Spleen (tissue), 13 donors: ENCODE measurements at places on chromosomes 11 and 22. TPM values are rescaled to one million over a fixed set of nuclear protein-coding genes. Genes with fewer than 3 reads are reported as not detected.

GRCh38 chr22:43066844-43067385 lies 22.3 kb downstream of the TTLL1 start:
- H3K4me1 ChIP-seq = no peaks in the 10 kb centered on the region
- H3K36me3 ChIP-seq = peaks cover 50% of the 10 kb centered on the region

GRCh38 chr11:95715777-95716241 lies 73.8 kb downstream of the FAM76B start:
- peak overlapping the region; percentile 75 for H3K27ac ChIP-seq
- H3K4me1 ChIP-seq = peaks cover 3% of the 10 kb centered on the region
- H3K36me3 ChIP-seq = no peaks in the 10 kb centered on the region
- no peak for DNase-seq
- no peaks in the 10 kb centered on the region for H3K27me3 ChIP-seq

- no peak overlapping the region for H3K4me3 ChIP-seq
- peak overlapping the region; percentile 91 for H3K27ac ChIP-seq
- peaks cover 53% of the 10 kb centered on the region for H3K4me1 ChIP-seq
- peak; percentile 68 for DNase-seq
- H3K36me3 ChIP-seq = no peaks in the 10 kb centered on the region
Measured at GRCh38 chr11:33874433-33874832, 17.4 kb downstream of the LMO2 start.

- no peak overlapping the region for H3K4me3 ChIP-seq
- no peaks in the 10 kb centered on the region for H3K4me1 ChIP-seq
- no peaks in the 10 kb centered on the region for H3K36me3 ChIP-seq
- peaks cover 18% of the 10 kb centered on the region for H3K27me3 ChIP-seq
- H3K27ac ChIP-seq = no peak overlapping the region
Measured at GRCh38 chr22:16975155-16975885, 32.7 kb downstream of the GAB4 start.

DNA sequence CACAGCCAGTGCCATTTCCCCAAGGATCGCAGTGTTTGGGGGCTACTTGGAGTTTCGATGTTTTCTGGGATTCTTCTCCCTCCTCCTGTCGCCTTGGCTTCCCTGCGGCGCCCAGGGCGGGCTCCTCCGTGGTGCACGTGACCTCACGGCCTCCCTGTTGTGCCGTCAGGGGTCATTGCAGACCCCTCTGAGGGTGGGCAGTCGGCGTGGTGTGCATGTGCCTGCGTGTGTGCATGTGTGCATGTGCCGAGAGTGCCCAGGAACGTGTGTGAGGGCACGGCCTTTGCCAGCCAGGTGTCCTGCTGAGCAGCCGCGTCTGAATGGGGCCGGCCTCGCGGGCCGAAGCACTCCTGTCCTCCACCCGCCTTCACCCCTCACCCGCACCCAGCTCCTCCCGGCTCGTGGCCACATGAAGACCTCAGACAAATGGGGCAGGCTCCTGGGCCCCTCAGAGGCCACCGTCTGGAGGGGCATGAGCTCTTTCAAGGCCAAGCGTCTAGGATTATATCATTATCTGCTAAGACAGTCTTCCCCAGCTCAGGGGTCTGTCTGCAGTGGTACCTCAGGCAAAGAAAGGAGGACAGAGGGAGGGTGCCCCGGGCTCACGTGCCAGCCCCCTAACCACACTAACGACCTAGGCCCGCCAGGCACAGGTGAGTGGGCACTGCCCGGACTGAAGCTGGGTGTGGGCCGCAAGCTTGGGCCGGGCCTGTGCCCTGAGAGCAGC lies 9.4 kb upstream of the MRPL23 start:
- no peak overlapping the region for H3K27ac ChIP-seq
- peaks cover 7% of the 10 kb centered on the region for H3K4me1 ChIP-seq
- H3K4me3 ChIP-seq = no peak overlapping the region

GRCh38 chr22:33247758-33248157 lies 189.6 kb upstream of the SYN3 start:
- no peak overlapping the region for H3K4me3 ChIP-seq
- H3K36me3 ChIP-seq = no peaks in the 10 kb centered on the region
- H3K4me1 ChIP-seq = no peaks in the 10 kb centered on the region
- DNase-seq = no peak
- H3K27ac ChIP-seq = no peak overlapping the region
- H3K27me3 ChIP-seq = no peaks in the 10 kb centered on the region

DNA sequence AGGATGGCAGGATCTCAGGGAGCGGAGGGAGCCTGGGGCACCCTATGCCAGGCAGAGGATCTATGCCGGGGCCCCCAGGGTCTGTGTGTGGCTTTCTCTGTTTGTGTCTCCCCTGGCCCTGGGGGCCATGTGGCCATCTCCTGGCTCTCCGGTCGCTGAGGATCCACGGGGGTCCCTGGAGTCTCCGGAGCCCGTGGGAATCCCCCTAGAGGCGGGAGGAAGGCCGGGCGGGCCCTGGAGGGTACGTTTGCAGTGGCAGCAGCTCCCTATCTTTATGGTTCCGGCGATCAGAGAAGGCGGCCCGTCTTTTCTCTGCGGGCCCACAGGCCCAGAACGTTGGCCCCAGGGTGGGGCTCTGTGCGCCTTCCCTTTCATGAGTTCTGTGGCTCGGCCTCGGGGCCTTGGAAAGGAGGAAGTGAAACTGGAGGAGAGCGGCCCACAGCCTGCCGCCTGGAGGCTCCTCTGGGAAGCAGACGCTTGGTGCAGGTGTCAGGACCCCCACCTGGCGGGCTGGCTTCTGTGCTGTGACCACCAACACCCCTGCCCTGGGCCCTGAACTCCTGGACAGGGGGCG lies 82.1 kb downstream of the KCNQ1 start:
- H3K4me1 ChIP-seq = peaks cover 30% of the 10 kb centered on the region
- H3K27ac ChIP-seq = peak overlapping the region; percentile 69
- DNase-seq = peak; percentile 92
- H3K36me3 ChIP-seq = no peaks in the 10 kb centered on the region
- H3K27me3 ChIP-seq = no peaks in the 10 kb centered on the region

- H3K27me3 ChIP-seq = no peaks in the 10 kb centered on the region
- peaks cover 8% of the 10 kb centered on the region for H3K4me1 ChIP-seq
- H3K27ac ChIP-seq = no peak overlapping the region
- no peaks in the 10 kb centered on the region for H3K36me3 ChIP-seq
- no peak for DNase-seq
- H3K4me3 ChIP-seq = no peak overlapping the region
Measured at GRCh38 chr11:2739531-2740274, 39.9 kb upstream of the KCNQ1OT1 start.

DNA sequence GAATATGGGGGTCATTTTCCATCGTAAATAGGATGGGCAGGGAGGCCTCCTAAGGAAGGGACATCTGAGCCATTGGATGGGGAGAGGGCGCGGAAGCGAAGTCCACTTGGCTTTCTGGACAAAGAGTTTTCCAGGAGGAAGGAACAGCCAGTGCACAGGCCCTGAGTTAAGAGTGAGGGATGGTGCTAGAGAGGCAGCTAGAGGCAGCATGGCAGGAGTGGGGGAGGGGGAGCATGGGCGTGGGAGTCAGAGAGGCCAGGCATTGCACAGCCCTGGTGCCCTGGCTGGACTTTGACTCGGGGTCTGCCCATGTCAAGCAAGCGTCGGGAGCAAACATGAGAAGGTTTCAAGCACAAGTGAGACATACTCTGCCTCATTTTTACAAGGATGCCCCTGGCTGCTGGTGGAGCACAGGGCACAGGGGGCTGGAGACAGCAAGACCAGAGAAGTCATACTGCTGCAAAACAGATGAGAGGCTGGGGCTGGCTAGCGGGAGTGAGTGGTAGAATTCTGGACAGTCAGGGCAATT lies 9.0 kb downstream of the GNAZ start:
- no peak overlapping the region for H3K4me3 ChIP-seq
- H3K36me3 ChIP-seq = no peaks in the 10 kb centered on the region
- no peak for DNase-seq
- H3K27me3 ChIP-seq = no peaks in the 10 kb centered on the region

GRCh38 chr11:60428517-60428916 lies 855 bp upstream of the MS4A5 start:
- no peaks in the 10 kb centered on the region for H3K27me3 ChIP-seq
- no peaks in the 10 kb centered on the region for H3K36me3 ChIP-seq
- H3K27ac ChIP-seq = no peak overlapping the region
- no peak for DNase-seq

DNA sequence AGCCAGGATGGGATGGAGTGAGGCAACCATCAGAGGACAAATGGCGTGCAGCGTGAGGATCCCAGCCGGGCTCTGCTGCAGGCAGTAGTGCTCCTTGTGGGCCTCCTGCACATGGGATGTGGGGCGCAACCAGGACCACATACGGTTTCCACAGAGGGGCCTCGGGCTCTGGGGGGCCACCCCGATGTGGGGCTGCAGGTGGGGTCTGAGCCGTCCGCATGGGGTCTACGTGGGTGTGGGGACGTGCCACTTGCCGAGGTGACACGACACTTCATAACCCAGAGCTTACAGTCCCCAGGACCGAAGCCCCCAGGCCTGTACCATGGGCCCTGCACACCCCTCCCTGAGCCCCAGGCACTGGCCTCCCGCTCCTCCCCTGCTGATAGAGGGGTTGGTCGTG lies 10.8 kb downstream of the TTLL8 start:
- H3K4me3 ChIP-seq = no peak overlapping the region
- no peaks in the 10 kb centered on the region for H3K4me1 ChIP-seq
- DNase-seq = no peak
- no peaks in the 10 kb centered on the region for H3K27me3 ChIP-seq
- no peak overlapping the region for H3K27ac ChIP-seq
- no peaks in the 10 kb centered on the region for H3K36me3 ChIP-seq

GRCh38 chr22:16847271-16847670 lies 22.1 kb upstream of the XKR3 start:
- H3K27me3 ChIP-seq = no peaks in the 10 kb centered on the region
- no peaks in the 10 kb centered on the region for H3K36me3 ChIP-seq
- no peak overlapping the region for H3K27ac ChIP-seq
- H3K4me3 ChIP-seq = no peak overlapping the region
- DNase-seq = no peak
- no peaks in the 10 kb centered on the region for H3K4me1 ChIP-seq

GRCh38 chr11:111395749-111396148 lies 16.7 kb upstream of the POU2AF1 start:
- peak; percentile 74 for DNase-seq
- H3K4me3 ChIP-seq = no peak overlapping the region
- no peaks in the 10 kb centered on the region for H3K4me1 ChIP-seq

- no peak overlapping the region for H3K27ac ChIP-seq
- H3K4me1 ChIP-seq = peaks cover 10% of the 10 kb centered on the region
- H3K4me3 ChIP-seq = no peak overlapping the region
- no peaks in the 10 kb centered on the region for H3K36me3 ChIP-seq
- H3K27me3 ChIP-seq = peaks cover 43% of the 10 kb centered on the region
Measured at GRCh38 chr22:50034126-50035081, 21.8 kb upstream of the IL17REL start.

- DNase-seq = no peak
- no peak overlapping the region for H3K27ac ChIP-seq
- H3K27me3 ChIP-seq = no peaks in the 10 kb centered on the region
- H3K4me1 ChIP-seq = no peaks in the 10 kb centered on the region
Measured at GRCh38 chr11:86442420-86442819, 67.7 kb downstream of the CCDC81 start.

DNA sequence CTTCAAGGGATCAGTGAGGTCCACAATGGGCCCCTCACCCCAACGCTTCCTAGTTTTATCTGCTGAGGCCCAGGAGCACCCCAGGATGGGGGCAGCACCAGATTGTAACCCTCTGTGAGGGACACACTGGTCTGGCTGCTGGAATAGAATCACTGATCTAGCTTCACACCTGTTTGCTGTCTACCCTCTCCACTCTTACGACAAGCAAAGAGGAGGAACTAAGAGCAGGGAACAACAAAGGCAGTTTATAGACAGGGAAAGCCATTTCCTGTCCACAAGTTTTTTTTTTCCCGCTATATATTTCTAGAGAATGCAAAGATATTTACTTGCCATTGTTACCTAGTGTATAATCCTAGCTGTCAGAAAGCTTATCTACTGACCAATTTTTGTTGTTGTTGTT lies 61.0 kb upstream of the CRTAM start:
- H3K36me3 ChIP-seq = peaks cover 54% of the 10 kb centered on the region
- H3K4me3 ChIP-seq = no peak overlapping the region
- no peak overlapping the region for H3K27ac ChIP-seq
- H3K27me3 ChIP-seq = no peaks in the 10 kb centered on the region
- H3K4me1 ChIP-seq = peaks cover 70% of the 10 kb centered on the region

DNA sequence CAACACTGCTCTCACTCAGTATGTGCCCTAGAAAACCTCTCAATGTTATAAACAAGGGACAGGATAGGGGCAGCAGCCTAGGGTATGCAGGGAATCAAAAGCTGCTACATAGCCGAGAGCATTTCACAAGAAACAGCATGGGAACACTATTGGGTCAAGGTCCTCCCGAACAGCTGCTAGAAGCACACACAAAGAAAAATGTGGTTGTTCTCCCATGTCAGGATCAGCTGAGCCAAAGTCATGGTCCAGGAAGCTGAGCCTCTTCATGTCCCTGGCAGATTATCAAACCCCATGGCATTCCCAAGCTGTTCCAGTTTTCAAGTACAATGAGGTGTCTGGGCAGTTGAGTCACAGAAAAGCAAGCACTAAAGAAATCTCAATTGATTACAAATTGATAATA lies 21.0 kb upstream of the GDPD4 start:
- H3K4me3 ChIP-seq = no peak overlapping the region
- no peaks in the 10 kb centered on the region for H3K27me3 ChIP-seq
- peaks cover 5% of the 10 kb centered on the region for H3K36me3 ChIP-seq
- no peak for DNase-seq
- no peak overlapping the region for H3K27ac ChIP-seq

DNA sequence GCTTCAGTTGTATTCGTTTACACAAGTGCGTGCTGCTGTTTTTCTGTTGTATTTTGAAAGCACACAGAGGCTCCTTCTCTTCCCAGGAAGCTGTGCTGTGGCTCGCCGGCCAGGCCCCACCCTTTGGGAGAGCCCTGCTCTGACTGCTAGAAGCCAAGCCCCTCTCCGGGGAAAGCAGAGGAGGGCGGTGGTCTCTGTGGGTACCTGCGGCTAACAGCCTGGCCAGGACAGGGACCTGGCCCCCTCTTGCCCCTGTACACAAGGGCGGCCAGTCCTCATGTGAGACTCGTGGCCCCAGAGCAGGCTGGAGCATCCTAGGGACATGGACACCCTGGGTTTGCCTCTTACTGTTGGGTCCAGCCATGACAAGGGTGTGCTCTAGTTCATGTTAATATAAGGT lies 14.8 kb downstream of the MOB2 start:
- H3K27me3 ChIP-seq = no peaks in the 10 kb centered on the region
- H3K4me3 ChIP-seq = no peak overlapping the region
- no peak overlapping the region for H3K27ac ChIP-seq
- no peaks in the 10 kb centered on the region for H3K4me1 ChIP-seq
- peaks cover 100% of the 10 kb centered on the region for H3K36me3 ChIP-seq

OVOL1 gene
- 0.14 TPM for total RNA-seq

MCHR1 gene
- 0.36 TPM for total RNA-seq

MMP1 gene
- 2.6 TPM for total RNA-seq

KRTAP5-11 gene
- total RNA-seq = not detected

NXPE4 gene
- not detected for total RNA-seq

SCGB2A2 gene
- total RNA-seq = not detected

MS4A7 gene
- 572 TPM for total RNA-seq
